HFFc6 (cell line): ENCODE measurements at places on chromosomes 2 and 18. TPM values are rescaled to one million over a fixed set of nuclear protein-coding genes. Genes with fewer than 3 reads are reported as not detected.

SLC5A7 gene
- total RNA-seq = not detected in 3 replicates

KCNF1 gene
- 0.13 and 0.14 TPM in 2 replicates for total RNA-seq

ALKAL2 gene
- not detected in 3 replicates for total RNA-seq

MDH1B gene
- 0.18 to 0.46 TPM (median 0.21 TPM) in 3 replicates for total RNA-seq

EMX1 gene
- total RNA-seq = not detected in 3 replicates

GALNT3 gene
- total RNA-seq = 0.18 and 0.60 TPM in 2 replicates

TOGARAM2 gene
- total RNA-seq = not detected in 2 replicates

SEH1L gene
- total RNA-seq = 58.1 to 65.3 TPM (median 58.2 TPM) in 3 replicates

HRH4 gene
- not detected in 2 replicates for total RNA-seq

CCDC148 gene
- 0.88 to 1.3 TPM (median 1.0 TPM) in 3 replicates for total RNA-seq

HOXD12 gene
- total RNA-seq = 0.28 TPM in 1 of 3 replicates, not detected in the others

SLC23A3 gene
- 0.66 to 1.3 TPM (median 1.0 TPM) in 3 replicates for total RNA-seq

EVX2 gene
- not detected in 3 replicates for total RNA-seq

IL1A gene
- total RNA-seq = not detected in 3 replicates

CRYGC gene
- total RNA-seq = not detected in 3 replicates

DLGAP1 gene
- 0.20 to 1.2 TPM (median 0.24 TPM) in 3 replicates for total RNA-seq

CPS1 gene
- total RNA-seq = 2.2 to 4.8 TPM (median 2.8 TPM) in 3 replicates

HPCAL1 gene
- 37.0 to 61.5 TPM (median 40.6 TPM) in 3 replicates for total RNA-seq

EDAR gene
- not detected in 3 replicates for total RNA-seq

ANKRD30BL gene
- not detected in 3 replicates for total RNA-seq

CDK15 gene
- 19.8 to 52.5 TPM (median 26.4 TPM) in 3 replicates for total RNA-seq

MAB21L4 gene
- not detected in 3 replicates for total RNA-seq

CYRIA gene
- not detected in 3 replicates for total RNA-seq

NDC80 gene
- 12.7 to 25.1 TPM (median 22.9 TPM) in 3 replicates for total RNA-seq

EML6 gene
- total RNA-seq = 0.24 to 0.66 TPM (median 0.62 TPM) in 3 replicates

DHX57 gene
- total RNA-seq = 19.1 to 24.5 TPM (median 21.7 TPM) in 3 replicates

RBM45 gene
- 14.0 to 16.6 TPM (median 16.6 TPM) in 3 replicates for total RNA-seq
